ENCODE measurements at places on chromosomes 12 and 14.

DNA sequence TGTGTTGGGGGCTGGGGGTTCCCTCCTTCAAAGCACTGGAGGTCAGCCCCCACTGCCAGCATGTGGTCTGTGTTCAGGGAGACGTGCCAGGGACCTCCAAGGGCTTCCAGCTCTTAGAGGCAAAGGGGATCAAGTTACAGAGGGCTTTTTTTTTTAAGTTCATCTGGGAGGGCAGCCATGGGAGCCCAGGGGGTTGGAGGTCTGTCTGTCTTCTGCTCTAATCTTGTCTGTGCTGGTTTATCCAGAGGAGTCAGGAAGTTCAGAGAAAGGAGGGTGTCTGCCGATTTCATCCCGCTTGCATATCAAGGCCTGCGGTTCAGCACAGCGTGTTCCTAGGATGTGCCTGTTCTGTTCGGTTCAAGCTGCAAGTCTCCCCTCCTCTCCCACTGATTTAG is 72.2 kb downstream of the TMEM132C start:
- no peak for DNase-seq

- no peak for DNase-seq
Observed at GRCh38 chr12:89821896-89822295, 113.3 kb upstream of the ATP2B1 start.

DNA sequence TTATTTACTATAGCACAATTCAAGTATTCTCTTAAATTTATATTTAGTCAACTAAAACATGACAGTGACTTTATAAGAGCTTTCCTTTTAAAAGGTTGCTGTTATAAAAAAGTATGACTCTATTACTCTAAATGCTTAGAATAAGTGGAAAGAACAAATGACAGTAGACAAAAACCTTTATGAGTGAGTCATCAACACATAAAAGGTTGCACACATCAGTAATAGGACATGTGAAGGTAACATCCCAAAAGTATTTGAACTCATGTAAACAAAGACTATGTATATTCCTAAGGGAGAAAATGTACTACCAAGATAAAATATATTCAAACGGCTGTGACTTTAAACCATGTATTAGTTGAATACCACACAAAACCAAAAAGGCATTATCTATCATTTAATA is 98.8 kb downstream of the PAWR start:
- DNase-seq = no peak

DNA sequence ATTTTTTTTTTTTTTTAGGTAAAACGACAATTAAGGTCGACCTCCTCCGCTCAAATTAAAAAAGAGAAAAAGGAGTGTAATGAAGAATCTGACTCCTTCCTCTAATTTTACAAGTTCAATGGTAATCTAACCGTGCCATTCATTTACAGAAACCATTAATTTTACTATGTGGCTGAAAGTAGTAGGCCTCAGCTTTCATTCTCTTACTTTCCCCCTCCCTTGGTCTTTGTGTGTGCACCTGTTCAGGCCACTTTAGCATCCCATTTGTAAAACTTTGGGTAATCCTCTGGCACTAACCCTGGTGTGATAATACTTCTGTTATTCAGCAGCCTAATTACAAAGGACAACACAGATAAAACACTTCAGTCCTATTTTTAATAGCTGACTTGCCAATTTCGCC is 128.1 kb downstream of the ASCL1 start:
- DNase-seq = no peak

GRCh38 chr14:95523815-95524448 is 7.5 kb upstream of the SYNE3 start:
- no peak for DNase-seq

- DNase-seq = no peak
Observed at GRCh38 chr12:97276661-97277429, 185.8 kb upstream of the RMST start.

DNA sequence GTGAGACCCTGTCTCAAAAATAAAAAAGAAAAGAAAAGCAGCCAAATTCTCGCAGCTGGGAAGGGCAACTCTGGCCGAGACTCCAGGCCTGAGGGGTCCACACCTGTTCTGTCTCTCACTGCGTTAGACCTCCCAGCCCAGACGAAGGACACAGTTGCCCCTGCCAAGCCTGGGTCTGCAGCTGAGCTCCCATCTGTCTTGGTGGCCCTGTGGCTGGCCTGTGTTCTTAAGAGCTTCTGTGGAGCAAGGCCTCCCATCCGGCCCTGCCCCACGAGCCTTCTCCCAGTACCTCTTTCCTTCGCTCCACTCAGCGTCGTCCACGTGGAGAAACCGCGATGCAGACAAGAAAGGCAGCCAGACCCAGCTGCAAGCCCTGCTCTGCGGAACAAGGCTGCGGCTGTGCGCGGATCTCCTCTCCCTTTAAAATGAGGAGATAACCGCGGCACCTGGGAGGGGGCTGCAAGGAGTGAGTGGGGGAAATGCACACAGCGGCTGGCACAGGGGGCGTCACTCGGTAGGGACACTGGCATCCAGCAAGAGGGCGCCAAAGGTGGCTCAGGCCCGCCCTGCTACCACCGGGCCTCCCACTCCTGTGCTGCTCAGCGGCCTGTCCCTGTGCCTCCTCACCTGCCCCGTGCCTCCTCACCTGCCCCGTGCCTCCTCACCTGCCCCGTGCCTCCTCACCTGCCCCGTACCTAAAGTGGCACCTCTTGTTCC is 42.4 kb downstream of the LRRC74A start:
- DNase-seq = no peak

DNA sequence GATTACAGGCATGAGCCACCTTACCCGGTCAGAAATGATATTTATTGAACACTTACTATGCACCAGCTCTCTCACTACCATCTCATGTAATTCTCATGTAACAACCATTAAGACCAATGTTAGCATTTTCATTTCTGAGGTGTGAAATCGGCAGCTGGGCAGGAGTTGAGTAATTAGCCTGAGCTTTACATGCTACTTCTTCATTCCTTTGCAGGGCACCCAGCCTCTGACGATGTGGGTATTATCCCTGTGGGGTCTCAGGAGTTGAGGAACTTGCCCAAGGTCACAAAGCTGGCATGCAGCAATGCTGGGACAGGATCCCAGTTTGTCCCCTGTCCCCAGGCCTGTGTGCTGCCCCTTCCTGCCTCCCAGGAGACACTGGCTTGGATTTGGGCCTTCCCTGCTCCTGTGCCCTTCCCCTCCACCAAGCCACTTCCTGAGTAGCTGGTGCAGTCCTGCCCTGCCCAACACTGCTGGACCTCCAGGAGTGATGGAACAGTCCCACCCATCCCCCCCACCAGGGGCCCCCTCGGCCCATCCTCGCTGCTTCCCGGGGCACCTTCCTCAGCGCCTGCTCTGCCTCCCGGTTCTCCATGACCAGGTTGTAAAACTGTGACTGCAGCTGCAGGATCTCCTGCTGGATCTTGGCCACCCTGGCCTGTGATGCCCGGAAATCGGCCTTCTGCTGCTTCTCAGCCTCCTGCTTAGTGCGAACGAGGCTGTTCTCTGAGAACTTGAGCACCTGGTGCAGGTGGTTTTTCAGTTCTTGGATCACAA is 14.7 kb downstream of the RITA1 start:
- DNase-seq = no peak

DNA sequence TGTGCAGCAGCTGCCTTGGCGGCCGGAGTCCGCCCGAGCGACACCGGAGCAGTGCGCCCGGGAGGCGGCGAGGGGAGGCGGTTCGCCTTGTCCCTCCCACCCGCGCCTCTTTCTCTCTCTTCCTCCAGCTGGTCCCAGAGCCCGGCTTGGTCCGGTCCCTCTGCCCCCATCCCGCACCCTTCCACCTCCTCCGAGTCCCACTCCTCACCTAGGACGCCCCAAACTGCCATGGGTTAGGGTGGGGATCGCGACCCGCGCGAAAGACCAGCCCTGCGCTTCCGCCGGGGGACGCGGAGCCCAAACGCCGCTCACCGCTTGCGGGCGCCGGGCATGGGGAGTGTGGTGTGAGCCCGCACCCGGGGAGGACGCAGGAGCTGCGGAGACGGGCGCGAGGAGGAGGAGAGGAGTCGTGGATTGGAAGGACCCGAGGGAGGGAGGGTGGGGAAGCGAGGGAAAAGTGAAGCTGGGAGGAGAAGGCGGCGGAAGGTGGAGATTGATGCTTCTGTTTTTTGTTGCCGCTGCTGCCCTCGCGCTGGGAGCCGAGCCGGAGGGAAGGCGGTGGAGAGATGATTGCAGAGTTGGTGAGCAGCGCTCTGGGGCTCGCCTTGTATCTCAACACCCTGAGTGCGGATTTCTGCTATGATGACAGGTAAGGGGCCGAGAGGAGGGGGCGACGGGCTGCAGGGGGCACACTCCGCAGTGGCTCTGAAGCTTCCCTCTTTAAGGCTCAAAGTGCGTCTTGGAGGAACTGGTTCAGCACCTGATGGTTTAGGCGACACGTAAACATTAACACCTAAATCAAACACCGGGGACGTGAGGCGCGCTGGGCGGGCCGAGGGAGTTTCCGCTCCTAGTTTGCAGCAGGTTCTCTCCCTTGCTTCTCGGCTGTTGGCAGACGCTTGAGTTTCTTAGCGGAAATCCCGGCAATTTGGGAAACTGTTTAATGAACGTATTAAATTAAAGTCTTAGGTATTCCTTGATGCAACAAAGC is 610 bp downstream of the TMTC2 start:
- DNase-seq = no peak

- no peak for DNase-seq
Observed at GRCh38 chr12:99142651-99143050, 497.6 kb downstream of the APAF1 start.

- DNase-seq = no peak
Observed at GRCh38 chr14:101594511-101595148, 33.3 kb downstream of the DIO3 start.

GRCh38 chr12:51721282-51721940 is 127.1 kb downstream of the FIGNL2 start:
- DNase-seq = peak; percentile 28

DNA sequence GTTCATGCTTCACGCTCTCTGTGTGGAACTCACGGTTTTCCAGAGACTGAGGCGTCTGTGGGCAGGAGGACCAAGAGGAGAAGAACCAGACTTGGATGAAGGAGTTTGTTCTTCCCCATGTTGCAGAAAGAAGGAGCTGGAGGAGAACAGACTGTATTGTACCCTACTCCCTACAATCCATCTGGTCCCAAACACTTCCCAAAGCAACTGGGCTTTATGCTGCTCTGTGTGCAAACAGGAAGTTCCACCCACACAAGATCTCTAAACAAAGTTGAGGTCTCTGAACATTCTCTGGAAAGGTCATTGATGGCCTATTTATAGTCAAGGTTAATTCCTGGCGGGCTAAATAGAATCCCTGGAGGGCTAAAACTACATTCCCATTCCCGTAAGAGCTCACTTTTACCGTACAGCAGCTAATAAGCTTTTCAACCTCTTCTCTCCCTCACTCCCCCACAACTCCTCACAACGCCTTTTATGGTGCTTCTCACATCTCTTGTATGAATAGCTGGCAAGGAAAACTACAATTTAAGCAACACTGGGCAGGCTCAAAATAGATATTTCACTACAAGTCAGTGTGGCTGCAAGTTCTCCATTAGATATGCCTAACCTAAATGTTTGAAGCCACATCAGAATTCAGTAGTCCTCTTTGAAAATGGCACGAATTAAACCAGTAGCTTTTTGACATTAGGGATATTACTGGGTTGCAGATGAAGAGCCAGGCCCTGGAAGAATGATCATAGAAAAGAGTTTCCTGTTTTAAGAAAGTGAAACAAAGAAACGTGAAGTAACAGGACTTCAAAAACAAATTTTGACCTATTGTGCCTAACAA is at the start of gene A2M:
A2M (minus strand) TSS at position 189 of the 829 bp plus-strand sequence; CDS start at position 119, 70 bp downstream.
- no peak for DNase-seq

- no peak for DNase-seq
Observed at GRCh38 chr14:33134975-33135374, 196.3 kb downstream of the NPAS3 start.

- DNase-seq = no peak
Observed at GRCh38 chr12:87363497-87364084, 665.6 kb downstream of the C12orf50 start.

GRCh38 chr12:15855646-15856045 is 26.5 kb upstream of the STRAP start:
- no peak for DNase-seq

DNA sequence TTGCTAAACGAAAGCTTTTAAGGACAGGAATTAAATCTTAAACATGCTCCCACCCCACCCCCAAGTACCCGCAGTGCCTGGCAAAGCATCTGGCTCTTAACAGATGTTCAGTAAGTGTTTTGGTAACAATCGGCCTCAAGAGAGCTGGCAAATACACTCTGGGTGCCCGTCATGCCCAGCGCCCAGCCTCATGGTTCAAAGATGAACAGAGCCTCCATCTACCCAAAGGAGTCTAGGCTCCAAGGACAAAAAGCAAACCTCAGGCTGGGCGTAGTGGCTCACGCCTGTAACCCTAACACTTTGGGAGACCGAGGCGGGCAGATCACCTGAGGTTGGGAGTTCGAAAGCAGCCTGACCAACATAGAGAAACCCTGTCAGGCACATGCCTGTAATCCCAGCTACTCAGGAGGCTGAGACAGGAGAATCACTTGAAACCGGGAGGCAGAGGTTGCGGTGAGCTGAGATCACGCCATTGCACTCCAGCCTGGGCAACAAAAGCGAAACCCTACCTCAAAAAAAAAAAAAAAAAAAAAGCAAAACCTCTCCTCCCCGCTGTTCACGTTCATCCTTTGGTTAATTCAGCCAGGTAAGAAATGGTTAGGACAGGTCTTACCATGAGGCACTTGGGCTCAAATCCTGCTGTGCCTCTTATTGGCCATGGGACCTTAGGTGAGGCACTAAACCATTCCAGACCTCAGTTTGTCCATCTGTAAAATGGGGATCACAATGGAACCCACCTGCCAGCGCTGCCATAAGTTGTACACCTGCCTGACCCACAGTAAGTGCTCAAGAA is 151.3 kb downstream of the BCL11B start:
- no peak for DNase-seq

DNA sequence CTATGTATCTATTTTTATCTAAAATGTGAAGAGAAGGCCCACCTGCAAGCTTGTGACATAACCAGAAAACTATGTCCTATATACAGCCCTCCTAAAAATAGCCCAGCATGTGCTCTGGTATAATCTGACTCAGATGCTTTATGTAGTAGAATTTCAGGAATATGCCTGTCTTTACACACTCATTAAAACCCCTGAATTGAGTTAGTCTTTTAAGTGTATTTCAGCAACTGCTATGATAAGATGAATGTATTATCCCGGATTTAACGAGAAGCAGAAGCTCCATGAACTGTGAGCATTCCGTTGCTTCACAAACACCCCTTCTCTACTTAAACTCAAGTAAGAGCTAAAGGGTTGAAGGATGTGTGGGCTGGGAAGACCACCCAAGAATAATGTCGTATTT is 89.9 kb upstream of the PRICKLE1 start:
- DNase-seq = no peak

DNA sequence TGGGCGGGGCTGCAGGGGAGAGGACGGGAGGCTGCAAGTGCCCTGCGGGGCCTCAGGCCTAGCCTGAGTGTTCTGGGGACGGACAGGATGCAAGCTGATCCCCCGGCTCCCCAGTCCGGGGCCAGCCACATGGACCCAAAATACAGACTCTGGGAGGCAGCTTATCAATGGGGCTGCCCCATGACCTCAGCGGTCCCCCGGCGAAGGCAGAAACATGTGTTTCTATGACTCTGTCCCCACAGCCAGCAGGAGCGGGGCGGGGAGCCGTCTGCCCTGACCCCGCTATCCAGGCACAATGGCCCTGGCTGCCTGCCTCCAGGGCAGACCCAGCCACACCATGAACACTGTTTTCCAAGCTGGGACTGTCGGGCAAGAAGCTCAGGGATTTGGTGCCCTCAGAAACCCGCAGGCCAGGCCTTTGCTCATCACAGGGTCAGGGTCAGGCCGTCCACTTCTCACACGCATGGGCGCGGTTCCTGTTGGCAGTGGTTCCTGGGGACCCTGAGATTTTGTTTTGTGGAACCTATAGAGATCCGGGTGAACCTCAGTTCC is 75.0 kb downstream of the RFLNA start:
- no peak for DNase-seq

GRCh38 chr12:50842637-50843493 is at the start of gene TMPRSS12:
Gene TMPRSS12 (plus strand): TSS chr12:50842926. CDS start chr12:50842965, 39 bp downstream.
- DNase-seq = no peak

- peak; percentile 13 for DNase-seq
Observed at GRCh38 chr14:67515386-67516079, 17.6 kb upstream of the PLEKHH1 start.
